Eye (tissue), 1 donor: ENCODE measurements at places on chromosomes 2 and 18.

DNA sequence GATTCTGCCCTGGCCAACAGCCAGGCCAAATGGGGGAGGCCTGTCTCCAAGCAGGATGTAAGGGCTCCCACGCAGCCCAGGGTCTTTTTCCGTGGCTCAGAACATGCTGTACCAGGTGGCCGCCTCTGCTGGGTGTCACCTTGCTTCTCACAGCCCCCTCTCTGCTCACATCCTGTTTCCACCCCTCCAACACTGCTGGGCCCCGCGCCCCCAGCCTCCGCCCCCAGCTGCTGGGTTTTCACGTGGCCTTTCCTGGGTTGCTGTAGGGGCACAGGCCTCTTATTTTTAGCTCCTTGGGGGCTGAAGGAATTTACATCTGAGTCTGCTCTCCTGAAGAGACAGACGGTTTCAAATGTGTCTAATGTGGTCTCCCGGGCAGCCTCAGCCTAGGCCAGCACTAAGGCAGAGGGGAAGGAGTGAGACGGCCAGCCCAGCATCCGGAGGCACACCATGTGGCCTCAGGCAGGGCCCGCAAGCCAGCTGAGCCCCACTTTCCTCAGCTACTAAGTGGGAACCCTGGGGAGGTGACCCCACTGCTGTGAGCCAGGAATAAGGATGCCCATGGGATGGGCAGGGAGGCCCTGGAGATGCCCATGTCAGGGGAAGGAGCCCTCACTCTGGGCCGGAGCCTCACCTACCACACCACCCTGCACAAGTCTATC lies 18.7 kb upstream of the DUSP2 start:
- peak; percentile 57 for DNase-seq

DNA sequence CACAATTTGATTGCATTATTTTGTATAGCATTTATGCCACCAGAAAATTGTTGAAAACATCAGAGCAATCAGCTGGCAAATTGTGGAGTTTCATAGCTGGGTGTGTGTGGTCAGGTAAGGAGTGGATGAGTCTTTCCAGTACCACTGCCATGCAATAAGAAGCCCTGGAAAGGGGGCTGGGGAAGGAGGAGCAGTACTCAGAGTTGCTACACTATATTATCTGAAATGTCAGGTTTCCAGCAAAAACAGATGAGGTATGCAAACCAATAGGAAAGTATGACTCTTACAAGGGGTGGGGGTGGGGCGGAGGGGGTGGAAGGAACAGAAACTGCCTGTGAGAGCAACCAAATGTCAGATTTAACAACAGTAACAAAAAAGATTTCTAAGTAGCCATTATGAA lies 112.2 kb downstream of the SOS1 start:
- no peak for DNase-seq

DNA sequence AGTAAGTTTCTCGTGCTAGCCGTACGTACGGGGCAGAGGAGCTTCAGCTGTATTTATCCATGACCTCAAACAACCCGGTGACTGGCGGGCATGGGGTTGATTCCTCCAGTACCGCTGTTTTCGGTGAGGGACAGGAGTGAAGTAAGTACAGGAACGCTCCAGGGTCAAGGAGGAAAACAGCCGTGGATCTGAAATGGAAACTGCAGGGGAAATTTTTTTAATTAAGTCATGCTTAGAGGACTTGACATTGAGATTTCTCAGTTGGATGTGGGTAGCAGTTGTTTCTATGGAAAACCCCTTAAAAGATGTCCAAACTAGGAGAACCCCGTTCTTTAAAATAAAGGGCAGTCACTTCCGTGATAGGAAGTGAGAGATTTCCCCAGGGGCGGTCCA lies 1.2 kb downstream of the RAB12 start:
- no peak for DNase-seq

GRCh38 chr18:22080035-22080434 lies 89.4 kb upstream of the GATA6 start:
- no peak for DNase-seq

GRCh38 chr2:68948710-68949109 lies 4.0 kb downstream of the GKN2 start:
- no peak for DNase-seq

DNA sequence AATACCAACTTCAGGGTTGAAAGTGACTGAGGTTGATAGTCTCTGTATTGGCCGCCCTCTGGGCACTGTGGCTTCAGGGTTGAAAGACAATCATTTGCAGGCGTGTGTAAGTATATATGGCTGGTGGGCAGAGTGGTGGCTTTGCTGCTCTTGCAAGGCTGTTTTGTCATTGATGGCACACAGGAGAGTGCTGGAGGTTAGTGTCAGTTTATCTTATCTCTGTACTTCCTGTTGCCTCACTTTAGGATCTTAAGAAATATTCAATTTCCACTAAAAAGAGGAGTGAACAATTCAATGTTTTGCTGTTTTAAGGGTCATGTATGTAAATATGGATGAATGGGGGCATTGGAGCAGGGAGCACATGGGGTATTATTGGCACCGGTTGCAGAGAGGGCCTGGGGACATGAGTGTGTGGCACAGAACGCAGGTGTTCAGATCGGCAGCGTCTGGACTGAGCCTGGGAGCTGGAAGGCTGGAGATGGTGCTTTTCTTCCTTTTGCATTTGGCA lies 51.5 kb downstream of the NCK2 start:
- DNase-seq: no peak

DNA sequence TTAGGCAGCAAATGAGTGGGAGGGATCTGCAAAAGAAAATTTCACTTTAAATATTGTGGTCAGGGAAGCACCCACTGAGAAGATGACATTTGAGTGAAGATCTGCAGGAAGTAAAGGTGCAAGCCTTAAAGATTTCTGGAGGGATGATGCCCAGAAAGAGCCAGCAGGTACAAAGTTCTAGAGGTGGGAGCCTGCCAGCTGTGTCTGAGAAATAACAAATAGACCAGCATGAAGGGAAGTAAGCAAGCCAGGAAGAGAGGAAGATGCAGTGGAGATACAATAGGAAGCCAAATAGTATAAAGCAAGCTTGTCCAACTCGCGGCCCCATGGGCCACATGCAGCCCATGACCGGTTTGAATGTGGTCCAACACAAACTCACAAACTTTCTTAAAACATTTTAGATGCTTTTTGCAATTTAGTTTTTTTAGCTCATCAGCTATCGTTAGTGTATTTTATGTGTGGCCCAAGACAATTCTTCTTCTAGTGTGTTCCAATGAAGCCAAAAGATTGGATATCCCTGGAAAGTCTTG lies 489.9 kb downstream of the DCC start:
- no peak for DNase-seq

- DNase-seq: no peak
These were observed 221.0 kb upstream of the EPAS1 start for GRCh38 chr2:46076251-46076650.

DNA sequence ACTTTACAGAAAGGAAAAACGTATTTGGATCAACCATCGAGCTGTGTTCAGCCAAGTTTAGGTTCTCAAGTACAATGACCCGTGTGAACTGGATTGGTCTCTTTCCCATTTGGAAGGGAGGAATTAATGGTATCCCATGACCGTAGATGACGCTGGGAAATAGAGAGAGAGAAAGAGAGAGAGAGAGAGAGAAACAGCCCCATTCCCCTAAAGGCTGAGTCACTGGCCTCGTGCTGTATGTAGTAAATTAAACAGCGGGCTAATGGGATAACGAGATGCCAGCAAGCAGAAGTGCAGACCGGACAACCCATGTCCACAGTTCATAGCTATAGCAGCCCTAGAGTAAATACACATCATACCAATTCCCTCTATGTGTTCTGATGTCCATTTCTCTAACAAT lies 99.6 kb downstream of the BCL11A start:
- DNase-seq: peak; percentile 61

DNA sequence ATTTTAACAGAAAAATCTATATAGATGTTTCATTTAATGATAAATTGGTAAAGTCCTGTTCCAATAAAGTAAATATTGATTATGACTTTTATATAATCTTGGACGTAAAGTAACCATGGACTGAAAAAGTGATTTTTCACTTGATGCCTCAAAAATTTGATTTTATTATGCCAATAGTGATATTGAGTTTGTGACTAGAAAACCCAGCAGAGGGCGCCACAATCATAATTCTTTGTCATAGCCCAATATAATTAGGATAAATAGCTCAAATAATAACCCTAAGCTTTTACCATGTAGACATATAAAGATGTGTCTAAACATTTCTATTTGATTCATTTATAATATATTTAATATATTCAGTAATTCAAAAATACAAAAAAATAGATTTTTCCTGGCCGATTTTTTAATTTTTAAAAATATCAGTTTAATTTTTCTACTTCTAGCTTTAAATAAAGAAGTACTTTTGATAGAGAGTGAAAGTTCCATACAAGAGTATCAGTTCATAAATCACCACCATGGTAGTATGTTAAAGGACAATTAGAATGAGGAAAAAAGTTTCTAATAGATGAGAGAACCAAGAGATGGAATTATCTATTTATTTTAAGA lies 30.7 kb downstream of the CAMKMT start:
- peak; percentile 83 for DNase-seq

DNA sequence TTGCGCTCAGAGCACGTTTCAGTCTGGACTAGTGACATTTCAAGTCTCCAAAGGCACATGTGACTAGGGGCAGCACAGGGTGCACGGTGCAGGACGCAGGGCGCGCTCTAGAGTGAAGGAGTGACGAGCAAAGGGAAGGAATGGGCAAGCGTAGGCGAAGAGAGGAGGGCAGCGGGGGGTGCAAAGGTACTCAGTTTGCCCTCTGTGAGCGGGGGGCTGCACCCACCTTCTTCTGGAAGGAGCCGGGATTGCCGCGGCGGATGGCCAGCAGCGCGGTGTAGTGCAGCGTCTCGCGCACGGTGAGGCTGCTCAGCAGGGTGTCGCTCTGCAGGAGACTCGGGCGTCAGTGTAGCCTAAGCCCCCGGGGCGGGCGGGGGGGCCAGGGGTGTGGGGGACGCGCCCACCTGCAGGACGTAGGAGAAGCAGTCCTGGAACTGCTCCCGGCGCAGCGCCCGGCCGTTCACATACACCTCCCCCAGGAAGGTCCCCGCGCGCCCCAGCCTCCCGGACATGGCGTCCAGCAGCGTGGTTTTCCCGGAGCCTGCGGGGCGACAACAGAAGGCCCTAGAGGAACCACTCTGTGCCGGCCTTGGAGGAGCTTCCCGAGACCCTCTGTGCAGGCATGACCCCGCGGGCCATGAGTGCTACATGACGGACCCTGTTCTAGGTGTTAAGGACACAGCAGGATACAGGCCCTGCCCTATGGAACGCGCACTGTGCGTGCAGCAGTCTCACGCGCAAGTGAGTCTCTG lies 6.9 kb downstream of the ABCG5 start:
- DNase-seq: peak; percentile 52

- peak; percentile 85 for DNase-seq
These were observed 42.9 kb downstream of the FSHR start for GRCh38 chr2:49111456-49111855.

- DNase-seq: no peak
These were observed 4.9 kb downstream of the INHBB start for GRCh38 chr2:120350801-120351320.

- no peak for DNase-seq
These were observed 10.0 kb upstream of the KIDINS220 start for GRCh38 chr2:8847400-8847799.

DNA sequence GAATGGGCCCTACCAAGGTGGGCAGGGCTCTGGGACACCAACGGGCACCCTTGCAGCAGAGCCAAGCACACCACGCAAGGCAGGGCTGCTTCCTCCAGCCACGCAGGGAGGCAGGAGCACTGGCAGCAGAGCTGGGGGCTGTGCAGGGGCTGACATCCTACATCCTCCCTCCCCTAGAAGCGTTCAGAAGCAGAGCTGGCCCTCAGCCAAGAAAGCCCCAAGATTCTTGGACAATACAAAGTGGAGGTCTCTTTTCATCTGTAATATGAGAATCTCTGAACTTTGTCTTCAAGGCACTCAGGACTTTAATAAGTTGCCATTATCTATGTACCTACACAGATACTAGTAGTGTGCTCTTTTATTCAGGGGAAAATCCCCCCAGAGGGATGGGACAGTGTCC lies 128.1 kb upstream of the AGAP1 start:
- no peak for DNase-seq

DNA sequence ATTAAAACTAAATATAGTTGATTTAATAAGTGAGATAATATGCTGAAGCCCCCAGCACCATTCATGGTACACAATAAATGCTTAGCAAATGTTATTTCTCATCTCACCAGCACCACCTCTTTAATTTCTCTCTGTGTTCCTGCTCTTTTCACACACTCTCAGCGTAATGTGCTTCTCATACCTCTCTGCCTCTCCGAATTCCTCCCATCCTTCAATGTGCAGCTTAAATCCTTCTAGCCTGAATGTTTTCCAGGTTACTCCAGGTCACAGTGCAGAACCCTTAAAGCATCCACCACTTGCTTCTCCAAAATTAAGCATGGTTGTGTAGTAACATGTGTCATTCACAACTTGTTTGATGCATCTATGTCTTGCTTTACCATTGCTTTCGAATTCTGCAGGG lies 119.6 kb downstream of the MCFD2 start:
- DNase-seq: no peak

DNA sequence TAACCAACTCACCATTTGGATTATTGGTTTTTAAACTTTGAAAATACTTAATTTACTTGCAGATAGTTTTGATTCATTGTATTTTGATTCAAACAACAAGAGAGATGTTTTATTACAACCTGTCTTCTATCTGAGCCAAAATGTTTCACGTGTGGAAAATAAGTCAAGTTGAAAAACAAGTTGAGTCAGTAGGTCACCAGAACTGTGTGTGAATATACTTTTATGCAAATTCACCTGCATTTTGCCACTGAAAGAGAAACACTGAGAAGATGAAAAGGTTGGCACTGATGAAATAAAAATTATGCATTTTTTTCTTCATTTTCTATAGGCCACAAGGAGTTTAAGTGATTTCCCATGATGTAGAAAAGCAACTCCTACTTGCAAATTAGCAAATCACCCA lies 68.3 kb downstream of the ICOS start:
- no peak for DNase-seq

GRCh38 chr2:232928551-232929302 lies 58.7 kb downstream of the SNORC start:
- DNase-seq: peak; percentile 67

GRCh38 chr2:119760956-119761275 lies 1.2 kb downstream of the PTPN4 start:
- peak; percentile 63 for DNase-seq

DNA sequence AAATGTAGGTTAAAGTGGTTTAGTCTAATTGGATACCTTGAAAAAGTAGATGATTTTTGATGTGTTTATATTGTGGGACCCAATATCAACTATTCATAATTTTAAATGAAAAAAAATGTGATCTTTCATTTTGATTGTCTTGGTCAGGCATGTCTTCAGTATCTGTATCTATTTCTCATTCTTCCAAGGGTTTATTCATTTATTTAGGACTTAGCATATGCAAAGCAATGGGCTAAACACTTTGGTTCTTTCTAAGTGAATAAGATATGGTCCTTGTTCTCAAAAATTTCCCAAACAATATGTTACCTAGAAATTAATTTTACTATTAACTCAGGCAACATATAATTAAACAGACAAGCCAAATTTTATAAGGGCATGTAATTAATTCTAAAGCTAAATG lies 49.1 kb downstream of the CSRNP3 start:
- DNase-seq: no peak

- no peak for DNase-seq
These were observed 1.1 kb upstream of the GAL3ST2 start for GRCh38 chr2:241775223-241776177.

GRCh38 chr2:84716564-84716963 lies 164.3 kb downstream of the TRABD2A start:
- DNase-seq: no peak
